ENCODE measurements at places on chromosomes 7 and 10.

GRCh38 chr10:78339251-78339650 is 305.6 kb downstream of the RPS24 start:
- no peak for DNase-seq

DNA sequence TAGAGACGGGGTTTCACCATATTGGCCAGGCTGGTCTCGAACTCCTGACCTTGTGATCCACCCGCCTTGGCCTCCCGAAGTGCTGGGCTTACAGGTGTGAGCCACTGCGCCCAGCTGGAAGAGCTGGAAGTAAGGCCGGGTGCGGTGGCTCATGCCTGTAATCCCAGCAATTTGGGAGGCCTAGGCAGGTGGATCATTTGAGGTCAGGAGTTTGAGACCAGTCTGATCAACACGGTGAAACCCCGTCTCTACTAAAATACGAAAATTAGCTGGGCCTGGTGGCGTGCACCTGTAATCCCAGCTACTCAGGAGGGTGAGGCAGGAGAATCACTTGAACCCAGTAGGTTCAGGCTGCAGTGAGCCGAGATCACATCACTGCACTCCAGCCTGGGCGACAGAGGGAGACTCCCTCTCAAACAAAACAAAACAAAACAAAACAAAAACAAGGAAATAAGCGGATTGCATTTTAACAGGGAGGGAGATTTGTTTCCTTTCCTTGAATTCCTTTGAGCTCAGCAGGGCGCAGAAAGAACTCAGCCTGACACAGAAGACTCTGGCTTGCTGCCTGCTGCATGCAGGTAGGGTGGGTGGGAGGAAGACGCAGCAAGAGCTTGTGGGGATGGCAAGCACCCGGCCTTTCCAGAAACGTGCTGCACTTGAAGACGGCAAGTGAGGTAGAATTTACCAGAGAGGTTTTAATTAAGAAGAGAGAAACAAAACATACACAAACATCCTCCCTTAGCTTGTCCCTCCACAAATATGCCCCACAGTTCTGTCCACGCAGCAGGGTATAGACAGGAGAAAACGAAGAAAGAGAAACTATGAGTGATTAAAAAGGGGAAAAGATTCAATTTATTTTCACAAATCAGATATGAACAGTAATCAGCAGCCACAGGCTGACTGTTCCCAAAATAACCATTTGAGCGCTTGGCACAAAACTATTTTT is 148.0 kb downstream of the RNF216 start:
- DNase-seq, result no peak

GRCh38 chr7:79823246-79823951 is 311.2 kb upstream of the GNAI1 start:
- DNase-seq, result no peak

DNA sequence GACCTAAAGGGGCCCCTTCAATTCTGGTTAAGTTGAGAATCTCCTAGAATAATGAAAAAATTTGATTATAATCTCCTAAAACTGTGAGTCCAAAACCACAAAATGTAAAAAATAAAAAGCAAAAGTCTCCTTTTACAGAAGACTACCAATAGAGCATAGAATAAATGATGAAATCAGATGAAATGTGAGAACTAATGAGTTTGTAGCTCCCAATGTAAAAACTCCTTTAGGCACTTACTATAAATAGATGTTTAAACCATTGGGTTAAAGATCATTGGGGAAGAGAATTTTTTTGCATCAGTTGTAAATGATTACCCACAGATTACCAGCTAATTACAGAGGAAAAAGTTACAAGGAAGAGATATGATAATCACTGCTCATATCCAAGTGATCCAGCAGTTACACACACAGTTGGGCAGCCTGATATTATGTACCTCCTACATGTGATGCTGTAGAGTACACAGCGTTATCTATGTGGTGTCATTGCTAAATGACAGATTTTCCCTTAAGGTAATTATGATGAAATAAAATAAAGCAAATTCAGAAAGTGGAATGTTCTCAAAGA is 282.7 kb upstream of the SEMA3D start:
- no peak for DNase-seq

GRCh38 chr7:104160375-104160774 is 47.4 kb downstream of the ORC5 start:
- DNase-seq, result no peak

DNA sequence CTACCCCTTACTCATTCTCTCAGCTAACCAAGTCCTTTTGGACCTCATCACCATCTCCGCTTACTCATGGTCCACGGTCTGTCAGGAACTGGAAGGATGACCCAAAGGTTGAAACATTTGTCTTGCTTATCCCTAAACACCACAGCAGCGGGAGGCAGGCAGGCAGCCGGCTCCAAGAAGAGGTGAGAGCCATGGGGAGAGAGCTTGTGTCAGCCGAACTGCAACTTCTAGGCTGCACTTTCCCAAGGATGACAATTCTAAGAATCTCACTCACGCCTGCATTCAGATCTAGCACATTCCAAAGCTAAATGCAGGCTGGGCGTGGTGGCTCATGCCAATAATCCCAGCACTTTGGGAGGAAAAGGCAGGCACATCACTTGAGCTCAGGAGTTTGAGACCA is 86.0 kb downstream of the SPDYE5 start:
- no peak for DNase-seq

- no peak for DNase-seq
These were observed 149.0 kb upstream of the INSYN2A start for GRCh38 chr10:127345231-127345965.

- no peak for DNase-seq
These were observed 77.0 kb downstream of the ZNF277 start for GRCh38 chr7:112283382-112283910.

GRCh38 chr7:108415084-108415483 is 41.2 kb downstream of the NRCAM start:
- no peak for DNase-seq

- no peak for DNase-seq
These were observed 12.8 kb downstream of the CPA1 start for GRCh38 chr7:130393101-130393561.

- no peak for DNase-seq
These were observed 137.3 kb downstream of the SDK1 start for GRCh38 chr7:3438352-3438751.

DNA sequence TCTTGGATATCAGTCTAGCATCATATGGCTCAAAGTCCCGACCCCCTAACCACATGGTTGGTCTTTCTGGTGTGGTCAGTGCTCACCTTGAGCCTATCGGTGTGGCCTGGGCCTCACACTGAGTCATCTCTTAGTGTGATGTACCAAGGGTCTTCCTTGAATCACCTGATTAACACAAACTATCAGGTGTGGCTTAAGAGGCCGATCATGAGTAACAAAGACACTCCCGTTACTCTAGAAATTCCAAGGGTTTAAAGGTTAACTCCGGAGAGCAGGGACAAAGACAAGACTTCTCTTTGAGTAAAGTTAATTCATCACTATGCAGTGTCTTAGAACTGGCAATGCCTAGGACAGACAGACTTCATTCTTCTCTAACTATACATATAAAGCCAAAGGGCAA is 52.3 kb upstream of the ARMC3 start:
- no peak for DNase-seq

GRCh38 chr7:6238309-6238925 is 34.0 kb downstream of the CYTH3 start:
- no peak for DNase-seq

GRCh38 chr7:130371046-130371445 is 9.2 kb upstream of the CPA1 start:
- DNase-seq, result no peak

- no peak for DNase-seq
These were observed 768.5 kb downstream of the NXPH1 start for GRCh38 chr7:9201928-9202327.

DNA sequence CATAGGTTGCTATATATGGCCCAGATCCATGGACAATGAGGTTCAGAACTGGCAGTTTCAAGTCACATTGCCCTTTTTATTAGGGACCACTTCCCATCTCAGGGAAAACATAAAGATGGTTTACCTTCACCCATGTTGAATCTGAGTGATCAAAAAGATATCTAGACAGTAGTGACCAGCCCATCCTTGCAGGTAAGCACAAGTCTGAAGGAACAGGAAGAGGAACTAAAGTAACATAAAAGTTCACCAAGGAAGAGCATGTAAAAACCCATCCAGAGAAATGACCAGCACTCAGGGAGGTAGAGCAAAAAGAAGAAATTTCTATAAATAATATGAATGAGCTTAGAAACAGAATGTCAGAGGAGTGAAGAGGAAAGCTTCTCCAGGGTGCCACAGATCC is 382.5 kb downstream of the PARD3 start:
- DNase-seq, result no peak

GRCh38 chr10:33143160-33143728 is 185.2 kb upstream of the ITGB1 start:
- DNase-seq, result peak; percentile 29

- DNase-seq, result no peak
These were observed 349.7 kb downstream of the KIF20B start for GRCh38 chr10:90051053-90051452.

- DNase-seq, result no peak
These were observed 77.7 kb downstream of the CDCA7L start for GRCh38 chr7:21867816-21868575.

- DNase-seq, result no peak
These were observed 176.5 kb downstream of the SUGCT start for GRCh38 chr7:40311307-40311706.

DNA sequence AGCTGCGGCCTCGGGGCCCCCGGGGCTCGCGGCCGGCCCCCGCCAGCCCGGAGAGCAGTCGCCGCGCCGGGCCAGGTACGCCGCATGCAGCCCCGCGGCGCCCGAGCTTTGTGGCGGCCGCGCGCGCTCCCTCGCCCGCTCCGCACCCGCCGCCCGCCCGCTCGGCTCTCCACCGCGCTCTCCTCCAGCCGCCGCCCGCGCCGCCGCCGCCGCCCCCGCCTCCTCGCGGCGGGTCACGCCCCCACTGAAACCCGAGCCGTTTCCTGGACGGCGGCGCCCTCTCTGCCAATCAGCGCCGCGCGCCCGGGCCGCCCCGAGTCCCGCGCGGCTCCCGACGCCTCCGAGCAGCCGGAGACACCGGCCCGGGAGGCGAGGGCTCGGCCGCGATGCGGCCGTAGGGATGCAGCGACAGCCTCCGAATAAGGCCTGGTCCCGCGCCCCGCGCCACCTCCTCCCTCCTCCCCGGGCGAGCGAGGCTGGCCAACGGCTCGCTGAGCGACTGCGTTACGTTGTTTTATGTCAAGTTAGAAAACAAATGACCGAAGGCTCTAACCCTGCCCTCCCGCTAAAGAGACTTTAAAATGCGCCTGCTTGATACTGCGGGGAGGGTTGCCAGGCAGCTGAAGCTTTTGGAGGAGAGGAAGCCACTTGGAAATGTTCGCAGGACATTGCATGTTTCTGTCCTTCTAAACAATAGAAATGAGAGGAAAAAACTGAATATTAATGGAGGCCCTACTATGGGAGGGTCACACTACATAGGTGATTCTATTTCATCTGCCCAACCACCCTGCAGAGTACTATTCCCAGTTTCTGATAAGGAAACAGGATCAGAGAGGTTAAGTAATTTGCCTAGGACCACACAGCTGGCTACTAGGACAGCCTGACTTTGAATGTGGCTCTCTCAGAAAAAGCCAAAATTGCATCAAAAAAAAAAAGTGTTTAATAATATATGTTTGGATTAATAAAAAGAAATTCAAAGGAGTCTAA is at the start of gene FGFR2:
FGFR2 (minus strand) TSS at position 182 of the 987 bp plus-strand sequence. CDS start 4,627 bp downstream, outside the sequence.
- DNase-seq, result no peak

DNA sequence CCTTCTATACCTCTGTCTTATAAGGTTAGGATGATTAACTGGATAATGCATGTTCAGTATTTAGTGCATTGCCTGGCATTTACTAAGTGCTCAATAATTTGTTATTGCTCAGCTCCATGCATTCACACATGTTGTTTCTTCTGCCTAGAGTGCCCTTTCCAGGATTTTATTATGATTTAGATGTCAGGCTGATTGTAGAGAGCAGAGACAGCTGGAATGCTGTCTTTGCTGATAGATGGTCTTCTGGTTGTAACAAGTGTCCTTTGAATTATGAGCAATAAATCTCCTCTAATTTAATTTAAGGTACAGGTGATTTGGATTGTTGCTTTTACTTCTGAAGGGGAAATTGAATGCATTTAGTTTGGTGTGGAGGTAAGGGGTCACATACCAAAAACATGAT is 548.0 kb downstream of the MAGI2 start:
- DNase-seq, result no peak

DNA sequence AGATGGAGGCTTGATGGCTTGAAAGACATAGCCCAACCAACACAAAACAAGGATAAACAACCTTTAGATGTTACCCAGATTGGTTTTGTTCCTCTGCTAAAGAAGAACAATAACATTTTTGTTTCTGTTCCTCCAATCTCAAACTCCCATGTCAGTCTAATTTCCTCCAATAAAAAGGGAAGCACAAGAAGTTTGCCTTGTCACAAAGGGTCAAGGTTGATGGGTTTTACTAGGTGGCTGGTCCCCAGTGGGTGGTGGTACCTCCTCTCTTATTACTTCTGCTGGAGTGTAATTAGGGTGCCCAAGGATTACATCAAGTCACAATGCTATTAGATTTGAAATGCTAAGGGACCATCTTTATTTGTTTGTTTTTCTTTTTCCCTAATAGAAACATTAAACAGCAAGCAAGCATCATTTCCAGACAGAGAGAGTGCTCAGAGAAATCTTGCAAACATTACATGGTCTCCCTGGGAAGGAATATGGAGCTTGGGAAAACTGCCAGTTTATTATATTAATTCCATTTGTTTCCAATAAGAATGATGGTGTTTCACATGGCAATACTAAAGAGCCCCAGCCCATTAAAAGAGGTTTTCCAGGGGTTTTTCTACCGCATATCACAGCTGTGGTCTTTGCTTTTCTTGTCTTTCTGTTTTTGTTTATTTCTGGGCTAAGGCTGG is 78.3 kb upstream of the AOAH start:
- no peak for DNase-seq

DNA sequence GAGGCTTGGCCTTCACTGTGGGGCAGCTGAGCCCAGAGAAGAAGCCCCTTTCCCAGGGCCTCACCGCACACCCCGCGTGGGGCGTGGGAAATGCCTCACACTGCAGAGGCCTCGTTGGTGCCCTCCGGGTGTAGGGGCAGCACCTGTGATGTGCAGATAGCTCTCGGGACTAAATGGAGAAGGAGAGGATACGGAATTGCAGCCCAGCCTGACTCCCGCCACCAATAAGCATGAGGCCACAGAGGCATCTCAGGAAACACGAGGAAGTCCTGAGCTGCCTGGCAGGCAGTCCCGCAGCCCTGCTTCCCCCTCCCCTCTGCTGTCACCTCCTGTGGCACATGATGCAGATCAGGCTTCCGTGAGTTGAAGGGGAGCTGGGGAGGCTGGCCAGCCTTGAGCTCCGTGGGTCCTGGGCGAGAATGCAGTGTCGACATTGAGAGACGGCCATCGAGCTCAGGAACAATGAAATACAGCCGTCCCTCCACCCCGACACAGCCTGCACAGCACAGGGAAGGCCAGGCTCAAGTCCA is 59.6 kb upstream of the PPP2R2D start:
- no peak for DNase-seq

- DNase-seq, result no peak
These were observed 42.2 kb downstream of the AOAH start for GRCh38 chr7:36682102-36682501.

DNA sequence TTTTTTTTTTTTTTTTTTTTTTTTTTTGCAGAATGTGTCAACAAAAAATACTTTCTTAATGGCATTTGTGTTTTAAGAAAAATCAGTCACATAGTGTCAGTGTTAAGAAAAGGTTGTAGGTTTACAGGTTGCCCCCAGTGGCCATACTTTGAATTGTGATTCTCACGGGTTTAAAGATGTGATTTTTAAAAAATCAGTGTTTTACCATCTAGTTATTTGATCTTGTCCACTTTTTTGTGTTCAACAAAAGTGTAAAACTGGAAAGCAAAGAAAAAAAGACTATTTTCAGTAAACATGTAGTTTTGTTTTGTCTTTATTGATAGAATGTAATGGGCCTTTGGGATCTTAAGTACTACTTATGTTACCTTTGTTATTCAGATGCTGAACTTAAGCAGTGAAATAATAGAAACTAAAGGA is 25.7 kb downstream of the SUV39H2 start:
- peak; percentile 12 for DNase-seq
